ENCODE measurements at places on chromosomes 5 and 9.

GRCh38 chr5:42636425-42636824 is 120.2 kb upstream of the CCDC152 start:
- DNase-seq, result no peak

DNA sequence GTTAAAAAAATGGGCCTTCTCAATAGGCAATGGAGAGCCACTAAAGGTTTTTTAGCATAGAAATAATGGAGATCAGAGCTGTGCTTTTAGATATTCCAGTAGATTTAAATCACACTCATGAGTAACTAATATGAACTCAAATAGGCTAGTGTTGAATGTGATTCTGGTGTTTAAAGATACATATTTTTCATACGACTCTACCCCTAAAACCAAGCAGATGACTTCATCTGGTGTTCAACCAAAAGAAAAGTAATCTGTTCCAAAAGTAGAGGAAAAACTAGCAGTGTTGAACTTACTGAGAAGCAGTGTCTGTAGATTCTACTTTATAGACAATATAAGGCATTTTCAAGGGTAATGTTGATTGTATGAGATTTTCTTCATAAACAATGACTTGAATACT is 138.1 kb downstream of the TSSK1B start:
- DNase-seq, result no peak

DNA sequence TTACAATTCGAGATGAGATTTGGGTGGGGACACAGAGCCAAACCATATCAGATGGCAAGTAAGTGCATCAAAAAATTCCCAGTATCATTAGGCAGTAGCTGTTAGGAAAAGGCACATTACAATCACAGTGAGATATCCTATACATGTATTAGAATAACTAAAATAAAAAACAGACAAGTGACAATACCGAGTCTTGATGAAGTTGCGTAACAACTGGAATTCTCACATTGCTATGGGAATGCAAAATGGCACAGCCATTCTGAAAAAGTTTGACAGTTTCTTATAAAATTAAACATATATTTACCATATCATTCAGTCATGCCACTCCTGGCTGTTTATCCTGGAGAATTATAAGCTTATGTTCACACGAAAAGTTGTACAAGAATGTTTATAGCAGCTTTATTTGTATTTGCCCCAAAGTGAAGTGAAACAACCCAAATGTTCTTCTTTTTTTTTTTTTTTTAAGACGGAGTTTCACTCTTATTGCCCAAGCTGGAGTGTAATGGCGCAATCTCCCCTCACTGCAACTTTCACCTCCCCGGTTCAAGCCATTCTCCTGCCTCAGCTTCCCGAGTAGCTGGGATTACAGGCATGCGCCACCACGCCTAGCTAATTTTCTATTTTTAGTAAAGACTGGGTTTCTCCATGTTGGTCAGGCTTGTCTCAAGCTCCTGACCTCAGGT is 93.1 kb upstream of the TLE1 start:
- DNase-seq, result no peak

DNA sequence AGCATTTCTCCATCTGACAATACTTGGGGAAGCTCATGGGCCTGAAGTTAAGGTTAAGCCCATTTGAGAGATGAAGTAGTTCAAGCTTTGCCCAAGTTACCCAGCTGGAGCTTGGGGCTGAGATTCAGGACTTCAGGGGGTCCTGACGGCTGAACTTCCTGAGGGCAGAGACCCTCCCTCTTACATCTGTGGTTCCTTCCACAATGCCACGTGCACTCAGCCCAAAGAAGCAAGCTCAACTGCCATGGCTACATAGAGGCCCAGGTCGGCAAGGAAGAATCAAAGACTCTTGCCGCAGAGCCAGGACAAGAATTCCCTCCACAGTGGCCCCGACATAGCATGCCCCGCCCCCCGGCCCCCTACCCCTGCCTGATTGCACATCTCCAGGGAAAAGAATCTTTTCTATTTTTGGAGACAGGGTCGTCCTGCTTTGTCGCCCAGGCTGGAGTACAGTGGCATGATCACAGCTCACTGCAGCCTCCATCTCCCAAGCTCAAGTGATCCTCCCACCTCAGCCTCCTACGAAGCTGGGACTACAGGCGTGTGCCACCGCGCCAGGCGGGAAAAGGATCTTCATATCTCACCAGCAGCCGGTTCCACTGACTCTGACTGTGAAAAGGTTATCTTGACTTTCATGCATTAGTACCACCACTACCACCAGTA is 9.2 kb downstream of the PHF19 start:
- DNase-seq, result no peak

GRCh38 chr5:171957591-171958251 is 48.7 kb downstream of the FBXW11 start:
- peak; percentile 6 for DNase-seq

DNA sequence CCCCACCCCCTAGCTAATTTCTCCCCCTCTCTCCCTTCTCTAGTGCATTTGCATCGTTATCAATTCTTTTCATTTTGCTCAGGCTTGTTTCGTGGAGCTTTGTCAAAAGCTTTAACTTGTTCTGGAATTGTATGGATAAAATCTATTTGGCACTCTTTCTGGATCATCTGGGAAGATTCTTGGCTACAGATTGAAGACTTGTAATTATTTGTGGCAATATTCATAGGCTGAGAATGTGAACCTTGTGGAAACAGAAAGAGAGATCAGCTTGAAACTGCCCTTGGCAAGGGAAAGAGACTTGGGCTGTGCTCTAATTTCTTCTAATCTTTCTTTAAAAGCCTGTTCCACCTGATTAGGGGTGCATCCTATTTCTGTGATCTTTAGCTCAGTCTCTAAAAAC is 340.6 kb upstream of the DAB2 start:
- no peak for DNase-seq
